Fibroblast of skin of scalp (primary cell): ENCODE measurements at places on chromosomes 4 and X.

DNA sequence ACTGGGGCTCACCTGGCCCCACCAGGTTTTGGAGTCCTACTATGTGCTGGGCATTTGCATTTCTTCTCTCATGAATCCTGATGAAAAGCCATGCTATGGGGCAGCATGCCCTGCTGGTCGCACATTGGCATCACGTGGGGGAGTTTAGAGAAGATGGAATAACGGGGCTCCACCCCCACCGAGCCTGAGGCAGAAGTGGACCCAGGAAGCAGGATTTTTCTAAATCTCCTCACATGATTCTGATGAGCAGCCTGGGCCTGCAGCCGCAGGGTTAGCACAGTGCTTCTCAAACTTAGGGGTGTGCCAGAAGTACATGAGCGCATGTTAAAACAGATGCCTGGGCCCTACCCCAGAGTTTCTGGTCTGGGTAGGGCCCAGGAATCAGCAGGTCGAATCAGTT lies 4.6 kb upstream of the SORCS2 start:
- DNase-seq: no peak

GRCh38 chr4:159016593-159017024 lies 86.3 kb upstream of the RAPGEF2 start:
- peak; percentile 43 for DNase-seq

DNA sequence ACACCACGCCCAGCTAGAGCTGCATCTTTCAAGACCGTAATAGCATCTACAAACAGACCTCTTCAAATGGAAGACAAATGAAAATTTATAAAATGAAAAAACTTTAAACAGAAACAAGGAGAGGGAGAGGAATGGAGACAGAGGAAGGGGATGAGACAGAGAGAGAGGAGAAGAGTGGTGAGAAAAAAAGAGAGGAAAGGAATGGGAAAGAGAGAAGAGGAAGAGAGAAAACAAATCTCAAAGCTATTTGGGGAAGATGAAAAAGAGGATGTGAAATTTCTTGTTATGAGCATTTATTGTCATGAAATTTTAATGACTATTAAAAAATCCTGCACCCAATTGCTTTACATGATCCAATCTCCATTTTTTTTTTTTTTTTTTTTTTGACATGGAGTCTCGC lies 726.9 kb downstream of the GRID2 start:
- DNase-seq: no peak

DNA sequence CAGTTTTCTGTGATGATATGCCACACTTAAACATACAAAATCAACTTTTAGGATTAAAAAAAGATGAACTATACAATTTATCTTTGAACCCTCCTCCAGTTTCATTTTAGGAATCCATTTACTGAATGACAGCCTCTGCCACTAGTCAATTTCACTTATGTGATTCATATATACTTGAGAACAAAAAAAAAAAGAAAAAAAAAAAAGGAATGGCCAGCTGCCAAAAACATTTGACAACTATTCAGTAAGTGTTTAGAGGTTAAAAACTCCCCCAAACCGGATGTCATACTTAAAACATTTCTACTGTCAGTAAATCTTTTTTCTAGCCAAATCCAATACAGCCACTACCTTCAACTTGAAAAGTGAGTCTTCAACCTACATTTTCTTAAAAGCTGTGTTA lies 266.7 kb upstream of the MAGEB2 start:
- DNase-seq: peak; percentile 62

- no peak for DNase-seq
These were observed 195.9 kb downstream of the GC start for GRCh38 chr4:71587995-71588394.

- no peak for DNase-seq
These were observed 944.4 kb downstream of the PDHA2 start for GRCh38 chr4:96784336-96784735.

GRCh38 chr4:73702796-73703287 lies 37.5 kb upstream of the CXCL8 start:
- DNase-seq: peak; percentile 49

DNA sequence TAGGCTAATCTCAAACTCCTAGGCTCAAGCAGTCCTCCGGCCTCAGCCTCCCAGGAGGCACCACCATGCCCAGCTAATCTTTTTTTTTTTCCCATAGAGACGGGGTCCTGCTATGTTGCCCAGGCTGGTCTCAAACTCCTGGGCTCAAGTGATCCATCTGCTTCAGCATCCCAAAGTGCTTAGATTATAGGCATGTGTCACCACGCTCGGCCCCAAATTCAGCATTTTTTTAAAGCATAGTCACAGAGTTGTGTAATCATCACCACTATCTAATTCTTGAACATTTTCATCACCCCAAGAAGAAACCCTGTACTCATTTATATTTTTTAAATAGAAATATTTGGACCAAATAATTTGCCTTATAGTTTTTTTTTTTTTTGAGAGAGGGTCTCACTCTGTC lies 10.3 kb downstream of the CENPI start:
- peak; percentile 53 for DNase-seq

GRCh38 chr4:112234952-112235609 lies 3.5 kb downstream of the AP1AR start:
- peak; percentile 87 for DNase-seq

DNA sequence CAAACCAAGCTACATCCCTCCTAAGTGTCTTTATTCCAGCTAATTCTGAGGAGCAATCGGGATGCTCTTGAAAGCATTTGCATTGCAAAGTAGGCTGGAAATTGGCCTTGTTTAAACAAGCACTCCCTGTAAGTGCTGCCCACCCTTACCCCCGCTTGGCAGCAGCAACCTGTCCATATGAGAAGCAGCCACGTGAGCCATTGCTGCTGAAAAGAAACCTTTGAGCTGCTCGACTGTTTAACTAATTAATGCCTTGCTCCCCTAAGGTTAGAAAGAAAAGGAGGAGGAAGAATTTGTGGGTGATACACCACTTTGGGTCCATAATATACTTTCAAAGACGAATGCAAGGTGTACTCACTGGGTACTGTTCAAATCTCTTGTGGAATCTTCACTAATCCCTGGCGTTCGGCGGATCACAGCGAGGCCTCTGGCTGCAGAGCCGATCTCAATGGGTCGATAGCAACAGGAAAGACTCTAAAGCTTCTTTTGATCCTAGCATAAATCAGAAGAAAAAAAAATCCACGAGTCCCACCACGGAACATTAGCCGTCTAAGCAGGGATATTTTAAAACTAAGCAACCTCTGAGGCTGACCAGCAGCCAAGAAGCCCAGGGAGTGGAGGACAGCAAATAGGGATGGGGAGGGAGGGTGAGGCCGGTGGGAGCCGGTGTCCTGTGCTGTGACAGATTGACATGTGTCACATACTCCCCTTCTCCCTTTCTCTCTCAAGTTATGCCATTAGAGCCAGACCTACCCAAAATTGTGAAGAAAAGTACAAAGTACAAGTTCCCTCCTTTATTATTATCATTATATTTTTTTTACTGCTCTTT lies 37.2 kb upstream of the MGST2 start:
- no peak for DNase-seq

DNA sequence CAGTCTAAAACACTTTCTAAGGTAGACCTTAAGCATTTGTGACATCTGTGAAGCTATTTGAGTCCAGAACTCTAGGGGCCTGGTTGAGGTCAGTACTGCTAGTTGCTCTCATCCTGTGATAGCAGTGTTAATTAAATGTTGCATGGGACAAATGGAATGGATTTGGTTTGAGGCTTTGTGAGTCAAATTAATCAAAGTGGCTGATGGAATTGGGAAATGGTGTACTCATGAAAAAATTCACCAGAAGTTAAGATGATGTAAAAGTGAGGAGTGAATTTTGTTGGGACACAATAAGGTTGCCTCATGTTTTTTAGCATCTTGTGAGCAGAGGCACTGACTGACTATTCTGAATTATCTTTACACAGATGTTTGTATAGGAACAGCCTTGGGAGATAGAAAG lies 99.2 kb upstream of the ARSJ start:
- DNase-seq: peak; percentile 34

GRCh38 chr4:36277533-36277932 lies 3.9 kb upstream of the DTHD1 start:
- DNase-seq: no peak

DNA sequence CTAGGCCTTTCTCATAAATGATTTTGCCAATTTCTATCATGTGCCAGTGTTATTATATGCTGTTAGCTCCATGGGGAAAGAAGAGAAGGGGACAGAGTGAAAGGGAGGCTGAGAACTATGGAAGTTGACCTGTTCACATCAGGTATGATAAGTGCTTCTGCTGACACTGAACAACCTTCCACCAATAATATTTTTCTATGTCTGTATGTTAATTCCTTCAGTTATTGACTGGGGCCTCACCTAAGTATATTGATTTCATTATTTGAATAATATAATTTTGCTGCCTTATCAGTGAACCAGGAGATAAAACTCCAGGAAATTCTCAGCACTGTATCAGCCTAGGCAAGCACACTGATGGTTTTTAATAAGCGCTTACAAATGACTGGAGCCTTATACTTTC lies 262.8 kb downstream of the SNCA start:
- no peak for DNase-seq

- DNase-seq: peak; percentile 72
These were observed 9.9 kb downstream of the TNIP2 start for GRCh38 chr4:2745981-2746806.

- no peak for DNase-seq
These were observed 20.4 kb upstream of the SCD5 start for GRCh38 chr4:82818664-82819662.

DNA sequence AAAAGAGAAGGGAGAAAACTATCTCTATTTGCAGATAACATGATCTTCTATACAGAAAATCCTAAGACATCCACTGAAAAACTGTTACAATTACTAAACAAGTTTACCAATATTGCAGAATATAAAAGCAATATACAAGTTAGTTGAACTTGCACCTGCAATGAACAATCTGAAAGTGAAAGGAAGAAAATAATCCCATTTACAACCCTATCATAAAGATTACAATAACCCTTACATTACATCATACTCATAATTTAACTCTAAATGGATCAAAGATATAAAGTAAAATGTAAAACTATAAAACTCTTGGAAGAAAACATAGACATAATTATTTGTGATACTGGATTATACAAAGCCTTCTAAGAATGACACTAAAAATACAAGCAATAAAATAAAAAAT lies 77.2 kb downstream of the GSTCD start:
- DNase-seq: no peak

- no peak for DNase-seq
These were observed 16.2 kb downstream of the GBA3 start for GRCh38 chr4:22708961-22709360.

GRCh38 chr4:113476800-113477199 lies 284.7 kb downstream of the CAMK2D start:
- no peak for DNase-seq

- no peak for DNase-seq
These were observed 69.8 kb downstream of the TMEM131L start for GRCh38 chr4:153535772-153536513.

GRCh38 chr4:19021617-19022016 lies 1000.1 kb upstream of the LCORL start:
- DNase-seq: no peak

GRCh38 chrX:103098488-103098887 lies 5.5 kb upstream of the NXF3 start:
- DNase-seq: no peak

- DNase-seq: no peak
These were observed 318.4 kb downstream of the PPP3CA start for GRCh38 chr4:101028886-101029285.

DNA sequence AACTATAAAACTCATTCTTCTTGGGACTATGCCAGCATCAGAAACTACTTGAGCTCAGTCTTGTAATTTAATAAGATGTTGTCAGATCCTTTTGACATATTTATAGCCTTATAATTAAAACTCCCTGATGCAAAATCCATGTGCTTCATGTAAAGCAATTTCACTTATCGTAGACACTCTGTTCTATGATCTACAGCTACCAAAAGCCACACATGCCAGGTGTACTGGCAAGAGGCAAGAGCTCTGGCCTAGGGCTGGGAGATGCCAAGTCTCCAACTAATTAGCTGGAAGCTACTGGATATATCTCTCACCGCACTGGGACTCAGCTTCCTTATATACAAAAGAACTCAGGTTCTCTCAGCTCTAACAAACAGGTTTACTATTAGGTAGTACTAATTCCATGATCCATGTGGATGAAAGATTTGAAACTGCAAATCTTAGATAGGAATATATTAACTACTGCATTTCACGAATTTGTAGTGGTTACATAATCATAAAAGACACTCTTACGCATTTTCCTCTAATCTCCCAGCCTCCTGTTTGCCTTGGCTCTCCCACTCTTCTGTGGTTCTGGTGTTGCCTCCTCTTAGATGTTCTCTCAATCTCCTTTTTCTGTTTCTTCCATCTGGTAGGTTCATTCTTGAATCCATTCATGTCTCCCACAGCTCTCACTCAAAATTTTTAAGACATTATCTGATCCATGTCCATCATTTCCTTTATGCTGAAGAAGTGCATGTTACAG lies 103.0 kb downstream of the HHIP start:
- no peak for DNase-seq

DNA sequence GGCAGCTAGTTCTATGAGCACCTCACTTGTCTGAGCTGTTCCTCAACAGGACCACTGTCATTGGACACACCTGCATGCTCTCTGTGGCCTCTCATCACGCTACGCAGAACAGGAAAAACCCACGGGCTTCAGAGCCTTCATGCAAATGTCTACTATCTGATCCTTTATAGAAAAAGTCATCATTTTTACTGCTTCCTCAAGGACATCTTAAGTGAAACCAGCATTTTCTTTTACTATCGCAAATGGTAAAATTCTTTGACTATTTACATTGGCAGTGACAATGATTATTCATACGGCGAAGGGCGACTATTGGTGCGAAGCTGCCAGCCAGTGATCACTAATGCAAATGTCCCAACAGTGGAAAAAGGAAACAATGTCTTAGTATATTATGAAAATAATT lies 147.0 kb downstream of the AFAP1 start:
- peak; percentile 69 for DNase-seq

DNA sequence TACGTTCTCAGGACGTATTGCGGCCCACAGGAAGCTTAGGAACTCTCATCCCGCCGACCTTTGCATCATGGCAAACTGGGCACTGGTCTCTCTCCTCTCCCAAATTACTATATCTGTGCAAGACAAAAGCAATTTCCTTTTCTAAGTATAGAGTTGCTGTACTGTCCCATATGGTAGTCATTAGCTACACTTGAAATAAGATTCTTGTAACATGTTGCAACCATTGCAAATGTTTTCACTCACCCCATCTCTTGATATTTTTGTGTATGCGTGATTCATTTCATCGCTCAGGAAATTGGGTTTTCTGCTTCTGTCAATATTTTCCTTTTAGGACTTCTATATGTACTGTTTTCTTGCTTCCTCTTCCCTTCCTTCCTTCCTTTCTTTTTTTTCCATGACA lies 15.7 kb downstream of the ARMCX6 start:
- DNase-seq: peak; percentile 78

- no peak for DNase-seq
These were observed 183.7 kb downstream of the NSUN7 start for GRCh38 chr4:40933272-40934053.
